Stimulated activated CD4-positive, alpha-beta T cell treated with anti-CD3 and anti-CD28 coated beads, Interleukin-1b, Interleukin-23, amount 100 ng/mL, for 1 hour (primary cell): ENCODE measurements at places on chromosomes 1 and 21.
A peak's percentile ranks its signal among the peaks of the same experiment; 100 is the strongest.

GRCh38 chr1:177975588-177976495, 6.0 kb upstream of the SEC16B start:
- no peak for DNase-seq

GRCh38 chr1:21355956-21356355, 65.7 kb upstream of the ECE1 start:
- DNase-seq = no peak

- DNase-seq = no peak
Observed at GRCh38 chr1:10941891-10942541, 70.4 kb upstream of the TARDBP start.

DNA sequence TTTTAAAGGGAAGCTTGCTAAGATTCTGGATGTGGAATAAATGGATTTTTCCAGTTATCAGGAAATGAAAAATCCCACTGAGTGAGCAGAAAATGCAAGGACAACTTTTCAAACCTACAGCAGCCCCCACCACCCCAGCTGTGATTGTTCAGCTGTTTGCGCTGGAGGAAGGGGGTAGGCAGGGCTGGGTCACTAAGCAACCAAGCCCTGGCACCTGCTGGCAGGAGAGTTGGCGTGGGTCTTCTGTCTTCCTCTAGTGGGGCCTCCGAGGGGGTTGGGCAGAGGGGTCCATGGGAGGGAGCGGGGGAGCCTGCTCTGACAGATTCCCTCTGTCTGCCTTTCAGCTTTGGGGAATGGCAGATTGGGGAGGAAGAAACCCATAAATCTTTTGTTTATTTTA, 45.3 kb downstream of the EIF2D start:
- no peak for DNase-seq

GRCh38 chr1:5887971-5888361, 104.3 kb downstream of the NPHP4 start:
- DNase-seq = no peak

GRCh38 chr1:152086760-152087159, 2.1 kb downstream of the TCHHL1 start:
- DNase-seq = no peak

DNA sequence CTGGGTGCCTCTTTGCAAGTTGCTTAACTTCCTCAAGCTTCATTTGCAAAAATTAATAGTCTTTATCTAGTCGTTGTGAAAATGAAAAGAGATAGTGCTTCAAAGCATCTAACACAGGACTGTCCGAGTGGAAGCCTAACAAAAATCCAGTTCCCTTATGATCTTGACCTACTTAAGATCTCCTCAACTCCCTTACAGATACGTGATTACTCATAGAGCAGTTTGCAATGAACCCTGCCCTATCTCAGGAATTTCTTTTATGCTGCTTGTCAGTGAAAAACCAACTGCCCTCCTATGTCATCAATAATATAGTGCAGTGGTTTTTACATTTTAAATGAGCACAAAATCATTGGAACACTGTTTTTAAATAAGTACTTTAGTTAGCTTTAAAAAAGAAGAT, 314.3 kb downstream of the BACH1 start:
- no peak for DNase-seq

DNA sequence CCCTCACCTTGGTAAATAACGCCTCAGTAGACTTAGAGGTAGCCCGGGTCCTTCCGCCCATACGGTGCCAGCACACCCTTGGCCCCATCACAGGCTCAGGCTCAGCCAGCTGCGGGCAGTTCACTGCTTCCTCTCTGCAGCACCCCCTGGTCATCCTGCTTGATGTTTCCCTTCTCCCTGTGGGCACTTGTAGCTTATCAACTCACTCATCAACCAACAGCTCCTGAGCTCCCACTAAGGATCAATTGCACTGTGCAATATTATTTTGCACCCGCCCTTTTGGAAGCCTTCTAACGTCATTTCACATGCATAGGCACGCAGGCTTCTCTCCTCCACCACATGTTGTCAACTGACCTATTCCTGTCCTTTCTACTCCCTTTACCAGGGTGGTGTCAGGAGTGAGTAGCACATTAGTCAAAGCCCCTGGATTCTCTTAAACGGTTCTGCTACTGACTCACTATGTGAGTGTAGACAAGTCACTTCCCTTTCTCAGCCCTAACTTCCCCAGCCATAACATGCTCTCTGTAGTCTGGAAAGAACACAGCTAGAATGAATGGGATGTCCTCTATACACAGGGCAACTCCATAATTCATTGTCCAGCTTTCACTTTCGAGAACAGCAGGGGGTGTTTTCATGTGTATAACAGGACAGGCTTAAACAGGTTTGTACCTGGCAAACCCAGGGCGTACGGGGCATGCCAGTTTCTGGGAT, 47.1 kb upstream of the IRF2BP2 start:
- no peak for DNase-seq

- DNase-seq = no peak
Observed at GRCh38 chr1:100769906-100770646, 50.5 kb downstream of the VCAM1 start.

DNA sequence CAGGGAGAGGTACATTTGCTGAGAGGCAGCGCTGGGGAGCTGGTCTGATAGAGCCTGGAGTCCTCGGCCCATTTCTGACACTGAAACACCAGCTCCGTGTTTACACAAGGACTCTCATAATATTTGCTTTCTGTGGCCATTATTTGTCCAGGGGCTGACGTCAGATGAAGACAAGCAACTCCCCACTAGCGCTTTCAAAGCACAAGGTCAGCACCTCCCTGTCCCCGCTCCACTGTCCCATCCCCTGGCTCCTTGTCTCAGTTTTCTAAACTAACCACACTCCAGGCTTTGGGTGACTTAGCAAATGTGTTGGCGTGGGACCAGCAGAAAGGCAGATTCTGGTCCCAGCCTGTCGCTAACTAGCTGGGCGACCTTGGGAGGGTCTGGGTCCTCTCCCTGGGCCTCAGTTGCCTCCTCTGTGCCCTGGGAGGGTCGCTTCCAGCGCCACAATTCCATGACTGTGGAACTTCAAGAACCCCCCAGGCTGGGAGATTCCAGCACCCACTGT, 37.4 kb upstream of the ZBTB40 start:
- no peak for DNase-seq

DNA sequence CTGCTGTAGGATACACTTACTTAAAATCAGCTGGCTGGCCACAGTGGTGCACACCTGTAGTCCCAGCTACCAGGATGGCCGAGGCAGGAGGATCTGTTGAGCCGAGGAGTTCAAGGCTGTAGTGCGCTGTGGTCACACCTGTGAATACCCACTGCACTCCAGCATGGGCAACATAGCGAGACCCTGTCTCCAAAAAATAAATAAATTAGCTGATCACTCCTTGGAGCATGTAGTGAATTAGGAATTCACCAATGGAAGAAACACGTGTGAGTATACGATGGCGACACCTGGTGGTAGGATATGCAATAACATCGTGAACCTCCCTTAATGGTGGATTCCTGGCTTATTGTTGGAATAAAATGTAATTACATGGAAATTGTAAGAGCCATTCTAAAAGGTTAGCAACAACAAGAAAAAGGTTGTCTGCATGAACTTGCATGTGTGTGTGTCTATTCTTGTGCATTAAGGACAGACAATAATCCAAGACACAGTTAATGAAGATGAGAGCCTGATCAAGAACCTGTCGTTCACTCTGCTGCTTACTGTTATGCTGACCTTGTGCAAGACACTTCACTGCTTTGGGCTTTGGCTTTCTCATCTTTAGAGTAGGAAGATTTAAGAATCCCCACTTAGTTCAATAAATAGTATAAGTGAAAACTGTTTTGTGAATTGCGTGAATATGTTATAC, 38.6 kb upstream of the COX20 start:
- DNase-seq = peak; percentile 7

- no peak for DNase-seq
Observed at GRCh38 chr1:81682490-81682889, 118.2 kb upstream of the ADGRL2 start.

DNA sequence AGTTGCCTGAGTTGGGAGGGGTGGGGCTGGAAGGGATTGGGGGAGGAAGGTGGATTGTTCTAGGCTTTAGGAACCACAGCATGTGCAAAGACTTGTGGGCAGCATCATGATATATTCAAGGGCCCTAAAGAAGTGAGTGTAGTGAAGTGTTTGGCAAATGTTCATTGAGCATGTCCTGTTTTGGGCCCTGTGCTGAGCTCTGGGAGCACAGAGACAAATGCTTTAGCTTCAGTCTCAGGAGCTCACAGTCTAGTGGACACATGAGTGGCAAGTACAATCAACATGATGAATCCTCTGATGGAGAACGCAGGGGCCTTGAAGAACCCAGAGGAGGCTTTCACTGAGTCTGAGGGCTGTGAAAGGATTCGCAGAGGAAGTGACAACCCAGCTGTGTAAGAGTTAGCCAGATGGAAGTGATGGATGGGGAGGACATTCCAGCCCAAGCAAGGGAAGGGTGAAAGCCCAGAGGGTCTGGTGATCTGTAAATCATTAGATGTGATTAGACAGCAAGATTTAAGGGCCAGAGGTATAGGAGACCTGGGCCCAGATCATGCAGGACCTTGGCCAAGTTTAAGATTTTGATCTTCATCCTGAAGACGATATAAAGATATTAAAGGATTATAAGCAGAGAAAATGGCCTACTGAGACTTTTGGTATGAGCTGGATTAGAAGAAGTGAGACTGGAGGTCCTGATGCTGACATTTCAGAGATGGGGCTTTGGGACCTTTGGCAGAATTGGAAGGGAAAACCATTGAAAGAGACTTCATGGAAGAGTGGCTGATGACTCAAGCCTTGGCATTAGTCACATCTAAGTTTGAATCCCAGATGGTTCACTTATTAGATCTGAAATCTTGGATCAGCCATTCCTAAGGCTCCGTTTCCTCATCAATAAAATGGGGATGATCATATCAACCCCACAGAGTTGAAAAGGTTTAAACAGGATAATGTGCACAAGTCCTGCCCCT, 4.6 kb downstream of the IPO13 start:
- DNase-seq = no peak

DNA sequence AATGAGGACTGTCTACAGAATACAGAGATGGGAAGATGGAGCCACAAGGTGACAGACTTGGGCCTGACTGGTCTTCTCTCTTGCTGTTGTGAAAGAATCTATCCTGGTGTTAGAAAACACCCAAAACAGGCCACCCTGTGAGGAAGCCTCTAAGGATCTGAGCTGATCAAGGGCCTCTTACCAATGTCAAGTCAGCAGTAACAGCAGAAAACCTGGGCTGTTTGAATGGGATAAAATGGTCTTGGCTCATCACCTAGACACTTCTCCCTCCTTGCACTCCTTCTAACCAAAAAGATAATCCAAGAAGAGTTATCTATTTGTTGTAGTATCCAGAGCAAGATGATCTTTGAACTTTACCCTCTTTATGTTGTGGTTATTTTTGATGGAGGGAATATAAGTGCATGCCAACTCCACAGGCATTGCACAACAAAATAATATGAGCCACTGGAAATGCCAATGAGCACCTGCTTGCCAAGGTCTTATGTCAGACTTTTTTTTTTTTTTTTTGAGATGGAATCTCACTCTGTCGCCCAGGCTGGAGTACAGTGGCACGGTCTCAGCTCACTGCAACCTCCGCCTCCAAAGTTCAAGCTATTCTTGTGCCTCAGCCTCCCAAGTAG, 32.8 kb upstream of the ZNF281 start:
- no peak for DNase-seq

- no peak for DNase-seq
Observed at GRCh38 chr1:222114536-222115156, 372.8 kb upstream of the DUSP10 start.

DNA sequence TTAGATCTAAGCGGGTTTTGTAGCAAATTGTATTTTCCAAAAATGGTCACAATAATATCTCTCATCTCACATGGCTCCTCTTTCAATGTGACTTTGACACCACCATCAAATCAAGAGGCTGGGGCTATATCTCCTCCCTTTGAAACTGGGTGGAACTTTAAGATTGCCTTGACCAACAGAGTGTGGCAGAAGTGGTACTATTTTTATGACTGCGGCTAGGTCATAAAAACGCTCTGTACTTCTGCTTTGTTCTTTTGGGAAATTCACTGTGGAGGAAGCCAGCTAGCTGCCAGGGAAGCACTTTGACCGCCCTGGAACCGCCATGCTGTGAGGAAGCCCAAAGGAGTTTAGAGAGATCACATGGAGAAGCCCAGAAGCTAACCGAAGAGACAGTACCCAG, 50.7 kb upstream of the ACOT11 start:
- DNase-seq = no peak

GRCh38 chr1:63784489-63785390, 10.9 kb downstream of the ROR1 start:
- DNase-seq = no peak

- DNase-seq = no peak
Observed at GRCh38 chr21:41411449-41412089, 14.5 kb upstream of the MX1 start.

- no peak for DNase-seq
Observed at GRCh38 chr1:184931566-184931965, 42.7 kb downstream of the NIBAN1 start.

GRCh38 chr1:179493323-179493722, 82.4 kb downstream of the NPHS2 start:
- no peak for DNase-seq
